ENCODE measurements at places on chromosomes 13 and 19.

DNA sequence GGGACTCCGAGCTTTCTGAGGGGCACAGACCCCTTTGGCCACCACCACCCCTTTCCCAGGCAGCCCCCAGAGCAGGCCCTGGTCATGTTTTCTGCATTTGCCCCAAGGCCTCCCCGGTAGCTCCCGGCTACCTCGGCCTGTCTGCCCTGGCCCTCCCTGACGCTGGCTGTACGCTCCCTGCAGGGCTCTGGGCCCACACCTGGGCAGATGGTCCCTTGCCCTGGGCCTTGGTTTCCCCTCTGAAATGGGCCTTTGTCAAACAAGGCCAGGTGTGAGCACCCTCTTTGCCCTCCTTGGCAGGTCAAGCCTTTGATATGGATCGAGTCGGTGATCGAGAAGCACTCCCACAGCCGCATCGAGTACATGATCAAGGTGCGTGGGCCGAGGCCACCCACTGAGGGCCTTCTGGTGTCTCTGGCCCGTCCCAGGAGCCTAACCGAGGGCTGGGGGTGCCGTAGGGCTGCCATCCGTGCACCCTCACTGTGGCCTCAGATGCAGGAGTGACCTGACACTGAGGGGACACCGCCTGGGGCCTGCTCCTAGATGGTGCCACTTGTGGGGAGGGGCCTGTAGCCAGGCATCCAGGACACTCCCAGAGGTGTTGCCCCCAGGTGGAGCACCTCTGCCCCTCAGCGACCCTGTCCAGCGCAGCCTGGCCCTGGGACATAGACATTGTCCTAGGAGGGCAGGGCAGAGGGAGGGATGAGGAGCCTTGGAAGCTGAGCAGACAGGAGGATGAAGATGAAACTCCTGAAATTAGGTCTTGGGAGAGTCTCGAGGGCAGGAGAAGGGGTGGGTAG, 30.3 kb downstream of the AP1M1 start:
- DNase-seq, result no peak

- DNase-seq, result no peak
These were observed 822 bp upstream of the ZNF274 start for GRCh38 chr19:58181902-58182576.

- peak; percentile 10 for DNase-seq
These were observed 87.4 kb upstream of the UFM1 start for GRCh38 chr13:38262211-38262610.

DNA sequence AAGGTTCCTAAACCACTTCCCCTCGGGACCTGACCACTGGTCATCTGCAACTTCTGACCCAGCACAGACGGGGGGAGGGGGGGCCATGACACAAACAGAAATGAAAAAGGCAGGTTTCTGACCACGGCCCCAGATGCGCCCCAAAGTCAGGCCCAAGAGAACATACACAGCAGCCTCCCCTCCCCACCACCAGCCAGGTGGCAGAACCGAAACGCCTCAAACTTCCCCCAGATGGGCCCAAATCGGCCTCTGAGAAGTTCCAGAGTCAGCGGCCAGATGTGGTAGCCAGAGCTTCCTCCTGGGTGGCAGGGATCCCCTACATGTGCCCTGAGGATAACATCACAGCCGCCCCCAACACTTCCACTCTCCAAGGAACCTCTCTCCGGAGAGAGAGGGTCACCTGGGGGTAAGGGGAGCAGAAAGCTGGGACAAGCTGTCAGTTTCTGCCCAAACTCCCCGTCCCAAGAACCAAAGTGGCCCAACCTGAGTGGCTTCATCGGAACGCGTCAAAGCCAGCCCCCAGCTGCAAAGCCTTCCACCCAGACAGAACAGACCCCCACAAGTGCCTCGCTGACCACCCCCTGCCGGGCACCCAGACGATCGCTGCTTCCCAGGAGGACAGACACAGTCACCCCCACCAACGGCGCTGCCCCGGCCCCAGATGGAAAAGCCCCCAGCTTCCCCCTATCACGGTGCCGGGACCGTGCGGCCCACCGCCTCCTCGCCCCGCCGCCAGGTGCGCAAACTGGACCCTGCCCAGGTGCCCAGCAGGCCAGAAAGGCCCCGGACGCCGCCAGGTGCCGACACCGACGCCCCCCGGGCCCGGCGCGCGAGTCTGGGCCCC, 800 bp downstream of the ELL start:
- DNase-seq, result no peak

GRCh38 chr13:81021284-81021840, 680.4 kb upstream of the SPRY2 start:
- DNase-seq, result no peak

DNA sequence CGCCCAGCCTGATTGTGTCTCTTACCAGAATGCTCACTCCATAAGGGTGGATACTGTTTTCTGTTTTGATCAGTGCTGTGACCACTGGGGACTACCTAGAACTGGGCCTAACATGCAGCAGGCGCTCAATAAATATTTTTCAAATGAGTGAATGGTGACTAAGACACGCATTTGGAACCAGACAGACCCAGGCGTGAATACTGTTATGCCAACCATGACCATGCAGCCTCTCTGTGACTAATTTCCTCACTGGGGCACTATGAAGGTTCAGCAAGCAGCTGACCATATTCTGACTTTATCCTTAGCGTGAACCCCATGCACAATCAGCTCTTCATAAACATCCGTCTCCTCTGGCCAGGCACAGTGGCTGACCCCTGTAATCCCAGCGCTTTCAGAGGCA, 13.0 kb upstream of the SPC24 start:
- DNase-seq, result peak; percentile 99

DNA sequence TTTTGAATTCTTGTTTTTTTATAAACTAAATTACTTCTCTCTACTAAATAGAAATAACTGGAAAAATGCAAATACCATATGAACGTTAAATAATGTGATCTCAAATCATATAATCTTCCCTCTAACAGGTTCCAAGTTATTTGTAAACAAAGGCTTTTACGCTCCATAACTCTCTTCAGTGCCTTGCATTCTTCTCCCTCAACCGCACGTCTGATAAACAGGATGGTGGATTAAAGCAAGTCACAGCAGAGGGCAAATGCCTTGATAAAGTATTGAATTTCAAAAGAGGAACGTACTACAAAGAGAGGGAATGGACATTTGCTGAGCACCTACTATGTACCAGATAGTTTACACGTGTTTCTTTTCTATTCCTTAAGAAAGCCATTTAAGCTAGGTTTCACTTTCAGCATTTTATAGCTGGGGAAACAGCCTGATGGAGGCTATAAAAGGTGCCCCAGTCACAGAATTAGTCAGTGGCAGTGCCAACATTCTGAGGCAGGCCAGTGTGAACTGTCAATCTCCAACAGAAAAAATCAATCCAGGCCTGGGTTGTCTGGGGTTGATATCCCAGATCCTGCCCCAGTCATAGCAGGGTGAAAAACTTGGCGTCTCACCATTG, 15.8 kb downstream of the MRPS31 start:
- no peak for DNase-seq

GRCh38 chr13:23463661-23464060, 30.2 kb upstream of the SACS start:
- DNase-seq, result no peak

GRCh38 chr13:33480561-33480960, 195.0 kb upstream of the STARD13 start:
- no peak for DNase-seq

GRCh38 chr13:38519229-38519911, 167.5 kb upstream of the FREM2 start:
- no peak for DNase-seq

GRCh38 chr19:9128171-9128570, 1.4 kb upstream of the OR7G3 start:
- peak; percentile 90 for DNase-seq

DNA sequence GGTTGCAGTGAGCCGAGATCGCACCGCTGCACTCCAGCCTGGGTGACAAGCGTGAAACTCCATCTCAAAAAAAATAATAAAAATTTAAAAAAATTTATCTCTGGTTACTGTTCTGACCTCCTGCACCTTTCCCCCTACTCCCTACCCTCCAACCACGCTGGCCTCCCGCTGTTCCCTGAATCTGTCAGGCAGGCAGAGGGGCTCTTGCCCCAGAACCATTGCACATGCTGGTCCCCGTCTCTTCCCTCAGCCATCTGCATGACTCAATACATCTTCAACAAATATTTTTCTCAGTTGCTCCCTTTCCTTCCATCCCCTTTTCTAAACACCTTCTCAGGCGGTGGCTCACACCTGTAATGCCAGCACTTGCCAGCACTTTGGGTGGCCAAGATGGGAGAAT, 1.1 kb upstream of the FAM187B start:
- DNase-seq, result no peak

GRCh38 chr13:102017248-102017647, 384.6 kb downstream of the FGF14 start:
- no peak for DNase-seq

GRCh38 chr19:32197896-32198882, 147.2 kb upstream of the ZNF507 start:
- DNase-seq, result no peak

DNA sequence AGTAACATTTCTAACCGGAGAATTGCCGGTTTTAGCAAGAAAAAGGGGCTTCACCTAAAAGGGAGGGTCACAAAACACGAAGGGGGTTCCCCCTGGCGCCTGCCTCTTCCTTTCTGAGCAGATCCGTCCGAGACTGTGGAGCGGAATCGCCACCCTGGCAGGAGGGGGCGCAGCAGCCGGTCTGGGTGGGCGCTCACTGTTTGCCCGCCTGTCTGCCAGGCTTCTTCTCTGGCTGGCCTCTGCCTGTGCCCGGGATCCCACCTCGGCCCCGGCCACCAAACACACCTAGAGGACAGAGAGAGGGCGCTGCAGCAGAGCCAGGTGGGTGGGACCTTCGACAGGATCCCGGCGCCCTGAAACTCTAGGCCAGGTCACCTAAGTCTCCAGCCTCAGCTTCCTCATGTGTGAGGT, 15.6 kb downstream of the LSM4 start:
- no peak for DNase-seq

GRCh38 chr19:56117376-56117884, 3.7 kb downstream of the ZNF787 start:
- no peak for DNase-seq

DNA sequence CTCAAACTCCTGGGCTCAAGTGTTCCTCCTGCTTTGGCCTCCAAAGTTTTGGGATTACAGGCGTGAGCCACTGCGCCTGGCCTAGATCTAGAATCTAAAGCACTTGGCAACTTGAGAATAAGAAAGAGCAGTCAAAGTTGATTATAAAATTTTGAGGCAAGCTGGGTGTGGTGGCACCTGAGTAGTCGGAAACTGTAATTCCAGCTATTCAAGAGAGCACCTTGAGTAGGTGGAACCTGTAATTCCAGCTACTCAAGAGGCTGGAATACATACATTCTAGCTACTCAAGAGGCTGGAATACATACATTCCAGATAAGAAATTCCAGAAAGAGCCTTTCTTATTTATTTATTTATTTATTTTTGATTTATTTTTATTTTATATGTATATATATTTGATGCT, 8.3 kb upstream of the NAA16 start:
- no peak for DNase-seq

DNA sequence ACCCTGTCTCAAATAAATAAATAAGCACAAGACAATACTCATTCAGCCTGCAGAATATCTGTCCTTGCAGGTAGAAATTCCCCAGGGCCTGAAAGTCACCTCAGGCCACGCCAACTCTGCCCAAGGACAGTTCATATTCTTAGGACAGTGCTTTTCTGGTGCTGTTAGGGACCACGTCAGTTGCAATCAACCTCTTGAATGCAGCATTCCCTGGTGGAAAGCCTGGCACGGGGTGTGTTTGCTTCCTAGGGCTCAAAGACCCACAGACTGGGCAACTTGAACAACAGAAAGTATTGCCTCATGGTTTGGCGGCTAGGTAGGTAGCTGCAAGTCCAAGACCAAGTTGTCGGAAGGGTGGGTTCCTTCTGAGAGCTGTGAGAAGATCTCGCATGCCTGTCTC, 160.3 kb downstream of the KCTD15 start:
- DNase-seq, result no peak

- DNase-seq, result peak; percentile 15
These were observed 39.8 kb downstream of the GPR180 start for GRCh38 chr13:94641409-94641941.

- no peak for DNase-seq
These were observed 77.9 kb upstream of the UQCRFS1 start for GRCh38 chr19:29290853-29291252.

GRCh38 chr19:1882089-1882785, 3.1 kb downstream of the ABHD17A start:
- DNase-seq, result no peak

DNA sequence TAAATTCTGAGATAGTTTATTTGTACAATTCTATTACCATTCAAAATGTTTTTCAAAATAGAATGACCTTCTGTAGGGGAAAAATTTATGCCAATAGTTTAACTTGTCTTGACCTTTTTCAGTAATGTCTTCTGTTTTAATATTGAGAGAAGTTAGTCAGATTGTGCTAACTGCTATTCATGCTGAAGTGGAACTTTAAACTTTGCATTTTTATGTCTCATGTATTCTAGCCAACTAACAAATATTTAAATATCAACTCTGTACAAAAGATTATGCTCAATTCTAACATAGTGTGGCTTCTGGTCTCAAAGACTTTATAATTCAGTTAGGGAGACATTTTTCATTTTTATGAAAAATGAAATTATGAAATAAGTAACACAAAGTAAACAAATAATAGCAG, 94.2 kb downstream of the WDFY2 start:
- no peak for DNase-seq

DNA sequence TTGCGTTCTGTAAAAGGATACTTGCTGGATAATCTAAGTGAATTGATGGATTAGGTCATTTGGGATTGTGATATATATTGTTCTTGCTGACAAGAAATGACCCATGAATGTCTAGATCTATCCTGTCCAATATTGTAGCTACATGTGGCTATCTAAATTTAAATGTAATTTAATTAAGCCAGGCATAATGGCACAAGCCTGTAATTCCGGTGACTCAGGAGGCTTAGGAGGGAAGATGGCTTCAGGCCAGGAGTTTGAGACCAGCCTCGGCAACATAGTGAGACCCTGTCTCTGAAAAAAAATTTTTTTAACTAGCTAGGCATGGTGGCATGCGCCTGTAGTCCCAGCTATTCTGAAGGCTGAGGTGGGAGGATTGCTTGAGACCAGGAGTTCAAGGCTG, 39.3 kb upstream of the AKAP11 start:
- no peak for DNase-seq

GRCh38 chr19:34669305-34669704, 7.7 kb downstream of the SCGB2B2 start:
- DNase-seq, result no peak

DNA sequence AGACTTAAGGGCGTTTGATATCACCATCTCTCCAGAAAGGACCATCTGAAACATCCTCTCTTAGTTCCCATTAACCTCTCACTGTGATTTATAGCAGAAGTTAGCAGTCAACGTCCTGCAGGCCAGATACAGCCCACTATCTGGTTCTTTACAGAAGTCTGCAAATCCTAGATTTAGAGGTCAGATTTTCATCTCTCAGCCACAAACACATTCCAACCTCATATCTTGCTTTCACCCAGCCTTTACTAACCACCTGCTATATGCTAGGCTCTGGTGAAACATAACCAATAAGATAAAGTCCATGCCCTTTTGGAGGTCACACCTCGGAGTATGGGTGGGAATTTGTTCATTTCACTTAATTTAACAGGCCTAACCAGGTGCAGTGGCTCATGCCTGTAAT, 76.8 kb upstream of the CACNA1A start:
- no peak for DNase-seq

GRCh38 chr13:110350509-110350908, 43.4 kb downstream of the COL4A2 start:
- DNase-seq, result no peak

GRCh38 chr13:49040872-49041271, 65.2 kb downstream of the FNDC3A start:
- no peak for DNase-seq

- no peak for DNase-seq
These were observed at the start of gene FBXO27 for GRCh38 chr19:39032063-39032918. TSS of gene FBXO27 (minus strand) at chr19:39032549. CDS start at chr19:39032227, 322 bp downstream.
